ENCODE measurements at places on chromosomes 3 and 15. TPM values are rescaled to one million over a fixed set of nuclear protein-coding genes. Genes with fewer than 3 reads are reported as not detected.
A peak's percentile ranks its signal among the peaks of the same experiment; 100 is the strongest.

DNA sequence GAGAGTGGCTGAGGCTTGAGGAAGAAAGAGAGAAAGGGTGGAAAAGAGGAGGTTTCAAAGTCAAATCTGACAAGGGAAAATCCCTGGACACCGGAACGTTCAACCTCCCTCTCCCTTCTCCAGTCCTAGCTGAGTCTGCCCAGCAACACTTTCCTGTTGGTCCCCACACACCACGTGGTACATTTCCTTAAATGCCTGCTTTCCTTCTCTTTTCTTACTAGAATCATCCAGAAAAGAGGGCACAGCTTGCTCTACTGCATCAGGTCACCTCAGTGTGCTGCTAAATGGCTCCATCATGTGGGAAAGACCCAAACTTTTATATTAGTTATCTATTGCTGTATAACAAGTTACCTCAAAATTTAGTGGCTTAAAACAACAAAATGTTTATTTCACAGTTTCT, 181.2 kb downstream of the NECTIN3 start:
- DNase-seq, result peak; percentile 57

Gene DNAJA4
- total RNA-seq, result 5.4 TPM

- DNase-seq, result no peak
These were observed 37.1 kb downstream of the OXNAD1 start for GRCh38 chr3:16302082-16302631.

Gene AQP9
- total RNA-seq, result 0.12 TPM

DNA sequence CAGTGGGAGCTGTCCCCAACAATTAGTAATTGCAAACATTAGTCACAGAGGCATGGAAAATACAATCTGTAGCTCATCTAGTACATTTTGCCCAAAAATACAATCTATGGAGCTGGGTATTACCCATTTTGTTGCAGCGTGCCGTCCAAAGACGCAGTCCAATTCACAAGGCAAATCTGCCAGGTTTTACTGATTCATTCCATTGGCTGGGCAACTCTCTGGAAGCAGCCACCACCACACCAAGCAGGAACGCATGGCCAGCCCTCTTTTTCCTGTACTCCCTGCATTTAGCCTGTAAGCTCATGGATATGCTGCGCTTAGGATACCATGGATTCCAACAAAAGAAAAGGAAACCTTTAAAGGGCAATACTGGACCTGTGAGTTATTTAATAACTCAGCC, 60.5 kb upstream of the ARRDC4 start:
- DNase-seq, result peak; percentile 5

Measured in PC-3 (cell line).